Glutamatergic neuron (in vitro differentiated cells): ENCODE measurements at places on chromosomes 2 and 18. TPM values are rescaled to one million over a fixed set of nuclear protein-coding genes. Genes with fewer than 3 reads are reported as not detected.
A peak's percentile ranks its signal among the peaks of the same experiment; 100 is the strongest.

DNA sequence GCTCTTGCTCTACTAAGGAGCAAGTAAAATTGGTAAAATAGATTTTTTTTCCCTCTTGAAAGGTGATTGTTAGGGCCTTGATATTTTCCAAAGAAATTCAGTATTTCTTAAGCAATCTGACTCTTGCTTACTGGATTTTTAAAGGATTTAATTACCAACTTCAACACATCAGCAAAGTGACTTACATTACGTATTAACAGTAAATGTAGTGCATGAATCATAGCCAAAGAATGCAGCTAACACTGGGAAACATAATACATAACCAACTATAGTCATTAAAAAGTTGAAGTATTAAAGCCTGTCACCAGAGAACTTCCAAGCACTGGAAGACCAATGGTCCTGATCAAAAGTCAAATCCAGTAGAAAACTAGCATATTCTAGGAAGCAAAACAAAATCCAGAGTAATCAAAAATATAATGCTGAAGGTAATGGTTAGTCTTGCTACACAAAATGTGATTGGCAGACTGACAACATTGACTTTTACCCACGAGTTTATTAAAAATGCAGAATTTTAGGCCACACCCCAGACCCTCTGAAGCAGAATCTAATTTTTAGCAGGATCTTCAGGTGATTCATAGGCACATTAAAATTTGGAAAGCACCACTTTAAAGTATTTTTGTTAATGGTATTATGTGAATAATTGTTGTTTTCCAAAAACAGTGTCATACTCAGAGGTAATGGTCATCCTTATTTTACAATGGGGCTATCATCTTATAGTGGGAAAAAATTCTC, 31.8 kb upstream of the CAVIN2 start:
- peaks cover 5% of the 10 kb centered on the region for H3K27me3 ChIP-seq
- no peak for DNase-seq
- no peaks in the 10 kb centered on the region for H3K4me1 ChIP-seq
- no peak overlapping the region for H3K4me3 ChIP-seq
- H3K36me3 ChIP-seq, result peaks cover 4% of the 10 kb centered on the region
- no peak overlapping the region for H3K27ac ChIP-seq

DNA sequence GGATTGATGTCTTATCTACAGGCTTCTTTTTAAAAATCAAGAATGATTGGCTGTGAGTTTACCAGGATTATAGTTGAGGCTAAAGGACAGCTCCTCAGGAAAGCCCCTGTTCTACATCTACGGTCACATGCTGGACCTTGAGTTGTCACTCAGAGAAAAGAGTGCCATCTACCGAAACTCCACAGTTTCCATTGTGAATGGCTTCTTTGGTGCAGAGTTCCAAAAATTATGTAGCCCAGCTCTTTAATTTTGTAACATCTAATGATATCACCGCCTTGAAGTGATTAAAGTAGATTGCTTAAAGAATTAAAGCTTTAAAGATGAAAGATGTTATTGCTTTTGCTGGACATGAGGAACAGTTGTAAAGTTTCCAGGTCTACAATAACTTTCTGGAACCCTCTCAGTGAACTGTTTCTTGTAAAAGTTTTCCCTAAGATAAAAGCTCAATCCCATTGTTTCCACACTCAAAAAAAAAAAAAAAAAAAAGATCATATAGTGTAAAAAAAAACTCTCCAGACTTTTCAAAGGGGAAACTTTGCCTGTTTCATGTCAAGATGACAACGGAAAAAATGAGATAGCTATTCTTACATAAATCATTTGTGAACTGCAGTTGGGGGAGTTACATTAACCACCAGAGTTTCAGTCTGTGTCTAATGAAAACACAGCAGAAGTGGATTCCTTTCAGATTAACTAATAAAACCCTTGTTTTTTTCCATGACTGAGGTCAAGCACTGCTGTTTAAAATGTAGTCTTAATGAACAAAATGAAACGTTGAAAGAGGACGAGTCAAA, 4.3 kb downstream of the COL3A1 start:
- H3K27ac ChIP-seq, result no peak overlapping the region
- H3K27me3 ChIP-seq, result no peaks in the 10 kb centered on the region
- no peak overlapping the region for H3K4me3 ChIP-seq
- H3K36me3 ChIP-seq, result no peaks in the 10 kb centered on the region
- H3K4me1 ChIP-seq, result no peaks in the 10 kb centered on the region

Gene TGFA
- total RNA-seq, result 4.7 TPM

GRCh38 chr2:201353116-201353515, 4.0 kb downstream of the FLACC1 start:
- H3K4me1 ChIP-seq, result no peaks in the 10 kb centered on the region
- H3K27me3 ChIP-seq, result no peaks in the 10 kb centered on the region
- DNase-seq, result no peak
- H3K36me3 ChIP-seq, result peaks cover 5% of the 10 kb centered on the region

DNA sequence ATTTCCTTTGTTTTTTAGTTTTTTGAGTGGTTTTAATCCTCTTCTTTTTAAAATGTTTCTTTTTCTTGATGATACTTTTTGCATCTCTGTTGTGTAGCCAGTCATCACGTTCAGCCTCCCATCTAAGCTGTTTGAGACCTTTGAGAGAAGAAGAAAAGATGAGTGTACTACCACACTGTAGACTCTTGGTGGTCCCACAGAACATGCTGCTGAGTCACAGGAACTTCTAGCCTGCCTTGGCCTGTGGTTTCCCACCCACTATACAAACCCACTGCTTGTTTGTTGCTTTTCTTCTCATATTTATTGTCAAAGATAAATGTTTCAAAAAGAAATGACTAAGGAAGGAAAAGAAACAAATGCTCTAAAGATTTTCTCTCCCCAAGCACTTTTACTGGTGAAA, 5.5 kb downstream of the CEBPZOS start:
- H3K4me3 ChIP-seq, result no peak overlapping the region
- H3K4me1 ChIP-seq, result peaks cover 6% of the 10 kb centered on the region
- no peak for DNase-seq
- H3K27me3 ChIP-seq, result peaks cover 3% of the 10 kb centered on the region
- H3K27ac ChIP-seq, result no peak overlapping the region

- H3K4me1 ChIP-seq, result peaks cover 3% of the 10 kb centered on the region
- H3K4me3 ChIP-seq, result no peak overlapping the region
- peaks cover 5% of the 10 kb centered on the region for H3K27me3 ChIP-seq
- no peak for DNase-seq
- no peak overlapping the region for H3K27ac ChIP-seq
Observed at GRCh38 chr18:49697757-49698524, 115.4 kb downstream of the ACAA2 start.

Gene RNU2-63P
- 8.2 TPM for total RNA-seq

Gene IGFBP2
- total RNA-seq, result 208 TPM

DNA sequence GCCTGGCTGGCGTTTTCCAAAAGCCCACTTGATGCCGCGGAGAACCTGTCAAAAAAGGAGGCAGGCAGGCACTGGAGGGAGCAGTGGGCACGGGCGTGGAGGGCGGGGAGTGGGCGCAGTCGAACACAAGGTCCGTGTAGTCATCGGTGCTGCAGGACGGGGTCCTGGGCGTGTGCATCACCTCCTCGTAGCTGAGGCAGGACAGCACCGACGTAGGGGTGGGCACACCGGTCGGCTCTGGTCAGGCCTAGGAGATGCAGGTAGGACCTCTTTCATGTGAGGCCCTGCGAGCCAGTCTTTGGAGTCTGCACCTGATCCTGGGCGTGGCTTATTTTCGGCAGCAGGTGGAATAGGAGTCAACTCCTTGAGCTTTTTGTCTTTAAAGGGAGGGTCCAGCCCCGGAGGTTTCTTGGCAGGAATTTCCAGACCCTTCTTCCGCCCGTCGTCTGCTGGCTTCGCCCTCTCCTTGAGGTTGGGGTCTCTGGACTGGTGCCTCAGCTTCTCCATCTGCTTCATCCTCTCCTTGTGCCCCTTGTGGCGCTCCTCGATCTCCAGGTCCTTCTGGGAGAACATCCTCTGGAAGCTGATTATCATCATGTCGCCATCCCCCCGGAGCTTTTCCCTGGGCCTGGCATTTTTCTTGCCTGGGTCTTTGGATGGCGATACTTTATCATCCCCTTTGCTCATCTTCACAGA, 892.5 kb upstream of the LRRTM1 start:
- no peak overlapping the region for H3K27ac ChIP-seq
- peaks cover 6% of the 10 kb centered on the region for H3K36me3 ChIP-seq
- no peak for DNase-seq
- H3K4me1 ChIP-seq, result no peaks in the 10 kb centered on the region

GRCh38 chr2:169916623-169917022, 89.4 kb downstream of the UBR3 start:
- no peaks in the 10 kb centered on the region for H3K4me1 ChIP-seq
- H3K4me3 ChIP-seq, result no peak overlapping the region
- no peaks in the 10 kb centered on the region for H3K27me3 ChIP-seq
- no peaks in the 10 kb centered on the region for H3K36me3 ChIP-seq
- no peak overlapping the region for H3K27ac ChIP-seq

DNA sequence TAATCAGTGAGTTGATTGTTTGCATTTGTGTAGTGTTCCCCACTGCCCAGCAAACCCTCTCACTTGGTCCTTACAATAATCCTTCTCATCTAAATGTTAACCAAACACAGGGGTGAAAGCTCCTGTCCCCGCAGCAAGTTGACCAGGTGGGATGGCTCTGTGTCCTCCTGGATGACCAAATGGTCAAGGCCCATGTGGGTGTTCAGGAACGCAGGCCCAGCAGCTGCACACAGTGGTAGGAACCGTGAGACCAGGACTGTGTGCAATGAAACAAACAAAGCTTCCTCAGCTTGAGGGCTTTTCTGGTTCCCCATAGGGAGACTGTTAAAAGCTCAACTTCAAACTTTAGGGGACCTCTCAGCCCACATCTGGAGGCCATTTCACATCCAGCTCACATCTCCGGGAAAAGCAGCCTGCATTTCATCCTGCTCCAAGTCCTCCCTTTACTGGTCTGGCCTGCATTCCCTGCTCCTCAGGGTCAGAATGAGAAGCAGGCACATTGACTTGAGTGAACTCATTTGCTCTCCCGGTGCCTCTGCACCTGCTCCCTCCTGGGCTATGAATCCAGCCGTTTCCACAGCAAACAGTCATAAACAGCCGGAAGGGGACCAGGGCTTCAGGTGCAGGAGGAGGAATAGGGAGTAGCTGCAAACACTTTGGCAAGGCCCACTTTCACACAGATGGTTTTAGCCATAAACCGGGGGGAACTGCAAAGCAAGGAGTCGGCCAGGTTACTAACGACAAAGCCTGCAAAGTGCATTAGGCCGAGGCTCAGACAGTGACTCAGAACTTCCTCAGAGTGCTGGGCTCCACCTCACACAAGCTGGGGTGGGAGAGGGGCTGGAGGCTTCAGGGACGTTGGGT, 144.7 kb downstream of the CAPN13 start:
- no peak for DNase-seq
- H3K36me3 ChIP-seq, result no peaks in the 10 kb centered on the region
- no peak overlapping the region for H3K4me3 ChIP-seq
- H3K4me1 ChIP-seq, result no peaks in the 10 kb centered on the region

DNA sequence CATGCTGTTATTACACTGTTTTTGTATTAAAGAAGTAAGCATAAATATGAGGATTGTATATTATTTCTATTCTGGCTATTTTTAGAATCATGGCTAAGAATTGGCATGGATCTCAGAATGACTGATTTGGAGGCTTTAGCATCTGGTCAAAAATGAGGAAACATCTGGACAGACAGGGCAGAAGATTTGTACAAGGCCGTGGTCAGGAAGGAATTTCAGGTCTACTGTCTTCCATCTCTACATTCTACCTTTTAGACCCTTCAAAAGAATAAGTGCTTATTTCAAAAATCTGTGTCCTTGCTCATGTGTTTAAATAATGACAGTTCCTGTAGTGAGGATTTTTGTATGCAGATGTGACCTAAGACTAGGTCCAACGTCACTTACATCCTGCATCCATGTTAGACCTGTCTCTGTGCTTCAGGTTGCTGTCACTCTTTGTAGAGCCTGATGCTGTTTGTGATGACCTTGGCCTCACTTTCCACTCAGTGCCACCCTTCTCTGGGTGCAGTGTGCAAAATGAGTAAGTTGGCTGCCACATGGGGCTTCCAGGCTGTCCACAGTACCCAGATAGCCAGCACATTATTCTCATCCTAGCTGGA, 54.7 kb upstream of the B3GNT2 start:
- H3K27me3 ChIP-seq, result no peaks in the 10 kb centered on the region
- peaks cover 3% of the 10 kb centered on the region for H3K4me1 ChIP-seq
- no peak for DNase-seq

DNA sequence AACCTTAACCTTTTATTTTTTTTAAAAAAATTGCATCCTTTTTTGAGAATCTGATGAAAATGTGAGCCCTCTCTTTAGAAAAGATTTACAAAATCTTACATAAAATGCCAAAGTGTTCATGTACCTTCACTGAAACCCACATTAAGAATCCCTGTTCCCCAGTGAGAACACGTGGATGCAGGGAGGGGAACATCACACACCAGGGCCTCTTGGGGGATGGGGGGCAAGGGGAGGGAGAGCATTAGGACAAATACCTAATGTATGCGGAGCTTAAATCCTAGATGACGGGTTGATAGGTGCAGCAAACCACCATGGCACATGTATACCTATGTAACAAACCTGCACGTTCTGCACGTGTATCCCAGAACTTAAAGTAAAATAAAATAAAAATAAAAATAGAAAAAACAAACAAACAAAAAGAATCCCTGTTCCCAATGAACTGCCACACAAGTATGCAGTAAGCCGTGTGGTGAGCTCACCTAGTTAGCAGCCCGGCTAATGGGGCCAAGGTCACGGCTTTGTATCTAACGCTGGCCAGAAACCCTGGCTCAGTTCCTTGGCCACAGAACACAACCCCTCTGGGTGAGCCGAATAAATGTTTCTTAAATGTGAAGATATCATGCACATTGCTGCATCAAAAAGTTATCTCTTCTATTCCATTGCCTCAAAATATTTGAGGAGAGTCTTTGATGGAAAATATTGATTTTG, 41.4 kb downstream of the CHST9 start:
- no peaks in the 10 kb centered on the region for H3K27me3 ChIP-seq
- peak; percentile 35 for DNase-seq
- H3K27ac ChIP-seq, result no peak overlapping the region
- H3K4me3 ChIP-seq, result no peak overlapping the region

Gene STARD6
- total RNA-seq, result not detected

DNA sequence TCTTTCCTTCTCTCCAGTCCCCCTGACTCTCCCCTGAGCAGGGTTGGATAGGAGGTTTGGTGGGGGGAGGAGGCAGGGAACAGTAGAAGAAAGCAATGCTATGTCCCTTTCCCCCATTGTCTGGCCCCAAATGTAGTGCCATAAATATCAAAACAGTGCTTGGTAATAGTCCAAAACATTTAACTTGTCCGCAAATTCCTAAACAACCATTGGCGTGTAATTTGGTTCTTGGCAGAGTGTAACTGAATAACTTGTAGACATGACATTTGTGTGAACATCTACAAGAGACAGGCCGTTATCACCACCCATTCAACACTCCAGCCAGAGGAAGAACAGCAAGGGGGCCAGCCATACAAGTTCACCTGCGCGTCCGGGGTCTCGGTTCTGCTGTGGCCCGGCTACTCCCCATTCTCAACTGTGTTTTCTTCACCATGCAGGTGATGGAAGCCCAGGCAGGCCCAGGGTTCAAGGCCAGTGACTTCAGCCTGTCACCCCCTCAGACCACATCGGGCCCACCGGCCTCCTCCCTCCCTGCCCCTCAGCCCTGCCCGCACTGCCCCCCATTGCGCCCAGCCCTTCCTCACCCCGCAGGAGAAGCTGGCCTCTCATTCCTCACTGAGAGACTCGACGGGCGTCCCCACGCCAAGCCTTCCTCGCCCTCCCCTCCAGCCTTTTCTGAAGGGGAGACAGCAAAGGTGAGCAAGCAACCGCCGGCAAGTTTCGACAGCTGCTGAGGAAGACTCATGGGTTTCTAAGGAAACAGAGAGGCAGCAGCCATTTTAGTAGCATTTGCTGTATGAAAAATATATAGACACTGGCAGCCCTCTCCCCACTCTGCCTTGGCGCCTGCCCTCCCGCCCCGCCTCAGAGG, 699 bp upstream of the RAPGEF4 start:
- peak overlapping the region; percentile 69 for H3K4me3 ChIP-seq
- no peak for DNase-seq
- peaks cover 2% of the 10 kb centered on the region for H3K27me3 ChIP-seq
- no peaks in the 10 kb centered on the region for H3K4me1 ChIP-seq
- no peaks in the 10 kb centered on the region for H3K36me3 ChIP-seq
